ENCODE measurements at places on chromosomes 5 and 9.

DNA sequence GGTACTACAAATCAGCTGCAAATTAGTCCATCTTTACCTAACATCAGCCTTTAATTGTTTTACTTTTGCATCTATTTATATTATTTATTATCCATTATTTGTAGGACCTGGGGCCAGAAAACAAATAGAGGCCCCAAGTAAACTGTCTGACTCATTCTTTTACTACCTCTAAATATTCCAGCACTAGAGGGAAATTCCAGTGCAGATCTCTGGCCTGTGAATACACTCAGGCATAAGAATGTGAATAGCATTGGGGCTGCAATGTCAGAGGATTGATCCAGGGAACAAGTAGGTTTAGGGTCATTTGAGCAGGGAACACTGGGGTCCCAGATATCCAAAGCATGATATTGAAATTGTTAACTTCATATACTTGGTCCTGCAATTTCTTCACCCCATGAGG is 176.6 kb upstream of the TYRP1 start:
- DNase-seq = no peak

DNA sequence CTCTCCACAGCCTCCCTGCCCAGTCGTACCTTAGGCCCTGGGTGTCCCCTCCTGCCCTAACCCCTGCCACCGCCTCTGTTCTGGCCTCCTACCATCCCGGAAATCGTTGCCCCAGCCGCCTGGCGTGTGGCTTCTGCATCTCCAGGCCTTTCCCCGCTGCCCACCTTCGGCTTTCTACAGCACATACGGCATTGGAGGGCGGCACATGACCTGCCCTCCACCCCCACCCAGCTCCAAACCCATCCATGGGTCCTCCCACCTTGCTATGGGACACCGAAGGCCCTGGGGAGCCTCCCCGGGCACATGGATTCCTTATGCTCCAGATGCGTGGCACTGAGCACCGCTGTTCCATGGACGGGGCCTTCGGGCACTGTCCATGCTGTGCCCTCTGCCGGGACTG is 32.0 kb downstream of the FGF18 start:
- no peak for DNase-seq

DNA sequence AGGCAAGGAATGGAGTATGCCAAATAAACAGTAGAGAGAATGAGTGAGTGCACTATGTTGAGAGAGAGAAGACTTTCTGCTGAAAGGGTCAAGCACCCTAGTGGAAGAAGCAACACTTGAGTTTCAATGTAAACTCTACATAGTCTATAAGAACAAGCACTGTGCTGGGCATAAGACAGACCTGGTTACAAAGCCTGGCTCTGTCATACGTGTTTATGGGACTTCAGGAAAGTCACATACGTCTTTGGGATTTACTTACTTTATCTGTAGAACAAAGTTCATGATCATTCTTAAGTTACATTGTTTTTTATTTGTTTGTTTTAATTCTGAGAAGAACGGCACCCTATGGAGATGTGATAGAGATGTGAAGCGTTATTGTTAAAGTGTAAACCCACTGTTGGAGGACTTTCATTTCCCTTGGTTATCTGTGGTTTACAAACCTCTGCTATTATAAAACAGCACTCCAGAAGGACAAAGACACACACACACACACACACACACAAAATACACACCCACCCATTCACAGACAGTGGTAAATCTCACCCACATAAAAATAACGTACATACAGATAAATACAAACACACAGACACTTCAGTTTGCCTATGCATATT is 70.7 kb upstream of the TRIM32 start:
- DNase-seq = no peak

DNA sequence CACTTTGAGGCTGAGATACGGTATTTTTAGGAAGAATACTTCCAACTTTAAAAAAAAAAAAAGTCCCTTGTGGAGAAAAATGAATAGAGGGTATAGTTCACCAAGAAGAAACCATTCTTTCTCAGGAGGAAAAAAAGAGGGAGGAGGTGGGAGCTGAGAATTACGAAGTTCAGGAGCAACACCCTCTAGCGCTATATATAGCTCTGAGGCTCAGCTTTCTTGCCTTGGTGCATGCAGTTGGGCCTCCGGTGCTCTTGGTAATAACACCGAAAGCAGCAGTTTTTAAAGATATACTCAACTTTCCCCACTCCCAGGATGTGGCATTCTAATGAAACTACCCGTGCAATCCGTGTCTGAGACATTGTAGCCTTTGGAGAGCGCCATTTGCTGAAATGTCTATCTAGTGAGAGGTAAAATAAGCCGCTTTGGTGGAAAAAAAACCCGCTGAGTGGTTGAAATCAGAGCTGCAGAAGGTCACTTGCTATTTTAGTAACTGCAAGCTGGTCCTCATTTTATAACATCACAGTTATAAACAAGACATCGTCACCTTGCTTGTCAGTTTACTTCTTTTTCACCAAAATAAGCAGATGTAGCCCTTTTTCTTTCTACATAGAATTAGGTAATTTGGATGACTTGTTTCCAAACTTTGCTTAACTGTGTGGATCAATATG is 156.4 kb downstream of the RORB start:
- DNase-seq = no peak

- no peak for DNase-seq
These were observed 5.9 kb downstream of the ATPSCKMT start for GRCh38 chr5:10243660-10244240.

- peak; percentile 23 for DNase-seq
These were observed at the start of gene GPR150 for GRCh38 chr5:95620030-95620869. Gene GPR150, plus strand, starts transcription at chr5:95620087. Its CDS starts 189 bp downstream, at chr5:95620276.

DNA sequence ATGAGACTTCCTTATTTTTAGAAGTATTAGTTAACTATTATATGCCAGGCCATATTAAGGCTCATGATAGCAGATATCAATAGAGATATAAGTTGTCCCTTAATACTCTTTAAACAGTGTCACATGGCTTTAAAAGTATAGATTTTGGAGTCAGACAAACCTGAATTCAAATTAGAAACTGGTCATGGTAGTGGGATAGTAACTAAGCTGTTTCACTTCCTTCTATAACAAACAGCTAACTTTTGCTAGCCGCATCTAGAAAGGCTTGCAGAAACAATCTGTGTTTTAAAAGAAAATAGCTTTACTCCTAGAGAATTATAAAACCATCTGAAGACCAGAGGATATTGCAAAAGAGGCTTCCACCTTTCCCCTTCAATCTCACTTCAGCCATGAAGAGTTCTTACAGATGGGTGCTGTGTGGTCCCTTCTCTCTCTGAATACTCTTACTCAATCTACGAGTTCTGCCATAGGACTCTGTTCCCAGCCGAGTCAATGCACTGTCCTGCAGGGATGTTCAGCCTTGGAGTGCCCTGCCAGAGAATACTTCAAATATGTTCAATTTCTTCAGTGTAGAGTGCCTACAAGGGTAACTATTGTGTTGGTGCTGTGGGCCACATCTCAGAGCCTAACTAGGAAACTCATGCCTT is 810.2 kb downstream of the EFNA5 start:
- no peak for DNase-seq

- peak; percentile 97 for DNase-seq
These were observed 94.4 kb upstream of the IFNE start for GRCh38 chr9:21576331-21577189.

DNA sequence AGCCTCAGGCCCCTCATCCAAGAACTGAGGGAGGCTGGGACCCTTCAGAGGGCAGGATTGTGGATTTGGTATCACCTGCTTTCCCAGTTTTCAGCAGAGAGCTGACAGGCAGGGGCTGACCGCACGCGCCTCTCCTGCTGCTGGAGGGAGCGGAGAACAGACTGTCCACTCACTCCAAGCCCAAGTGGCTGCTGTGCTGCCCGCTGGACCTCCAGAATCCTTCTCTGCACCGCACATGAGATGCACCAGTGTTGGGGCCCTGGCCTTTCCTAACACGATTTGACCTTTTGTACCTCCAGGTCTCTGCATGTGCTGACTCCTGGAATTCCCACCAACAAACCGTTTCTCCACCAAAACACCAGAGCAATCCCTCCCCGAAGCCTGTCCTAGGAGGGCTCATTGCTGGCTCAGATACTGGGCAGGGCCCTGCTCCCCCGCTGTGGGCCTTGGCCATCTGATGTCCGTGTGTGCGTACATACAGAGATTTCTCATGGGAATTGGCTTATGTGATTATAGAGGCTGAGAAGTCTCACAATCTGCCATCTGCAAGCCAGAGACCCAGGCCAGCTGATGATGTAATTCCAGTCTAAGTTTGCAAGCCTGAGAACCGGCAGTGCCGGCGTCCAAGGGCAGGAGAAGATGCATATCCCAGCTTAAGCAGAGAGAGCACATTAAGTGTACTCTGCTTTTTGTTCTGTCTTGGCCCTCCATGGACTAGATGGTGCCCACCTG is 141.7 kb downstream of the GADD45G start:
- peak; percentile 23 for DNase-seq

DNA sequence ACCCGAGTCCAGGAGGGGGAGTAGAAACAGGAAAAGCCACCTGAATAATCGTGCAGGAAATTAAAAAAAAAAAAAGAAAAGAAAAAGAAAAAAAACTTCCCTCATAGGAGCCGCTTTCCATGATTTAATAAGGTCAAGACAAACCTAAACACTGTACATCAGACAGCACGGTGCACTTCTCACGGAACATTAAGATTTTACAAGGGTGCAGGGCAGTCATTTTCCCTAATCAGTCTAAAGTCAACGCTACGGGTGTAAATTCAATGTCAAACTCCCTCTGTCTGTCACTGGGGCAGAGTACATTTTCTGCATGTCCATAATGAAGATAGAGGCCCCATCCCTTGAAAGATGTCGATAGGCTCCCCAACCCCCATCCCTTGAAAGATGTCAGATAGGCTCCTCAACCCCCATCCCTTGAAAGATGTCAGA is 139.7 kb downstream of the TSSK1B start:
- no peak for DNase-seq

DNA sequence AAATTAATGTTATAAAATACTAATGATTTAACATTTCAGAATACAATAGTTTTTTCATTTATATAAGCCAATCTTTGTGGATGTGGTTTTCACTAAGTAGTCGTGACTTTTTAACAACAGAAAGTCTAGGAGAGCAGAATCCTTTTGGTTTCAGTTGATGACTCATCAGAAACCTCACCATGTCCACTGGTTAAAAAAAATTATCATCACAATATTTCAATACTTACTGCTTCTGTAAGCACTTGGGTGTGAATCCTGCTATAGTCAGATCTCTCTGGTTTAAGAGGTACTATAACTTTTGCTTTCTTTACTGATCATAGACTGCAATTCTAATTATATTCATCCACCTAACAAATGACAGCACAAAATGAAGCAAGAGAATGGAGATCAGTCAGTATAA is 77.2 kb downstream of the MRPS30 start:
- DNase-seq = peak; percentile 67

- peak; percentile 50 for DNase-seq
These were observed 500.4 kb upstream of the PAPPA start for GRCh38 chr9:115653171-115653606.

- no peak for DNase-seq
These were observed 851 bp upstream of the EEIG1 start for GRCh38 chr9:127981559-127982121.
